Activated CD8-positive, alpha-beta memory T cell treated with anti-CD3 and anti-CD28 coated beads for 1 hour (primary cell): ENCODE measurements at places on chromosomes 1 and 21.

GRCh38 chr1:202005958-202006357 is 4.4 kb upstream of the ELF3 start:
- DNase-seq, result no peak

- DNase-seq, result no peak
Observed at GRCh38 chr1:150567341-150567716, 12.1 kb downstream of the MCL1 start.

- no peak for DNase-seq
Observed at GRCh38 chr1:247472035-247472434, 14.1 kb upstream of the OR2B11 start.

GRCh38 chr1:1245817-1246576 is 525 bp downstream of the C1QTNF12 start:
- no peak for DNase-seq

- DNase-seq, result no peak
Observed at GRCh38 chr1:53187401-53187800, 9.2 kb upstream of the CPT2 start.

- DNase-seq, result no peak
Observed at GRCh38 chr1:237580726-237581125, 310.0 kb downstream of the ZP4 start.

DNA sequence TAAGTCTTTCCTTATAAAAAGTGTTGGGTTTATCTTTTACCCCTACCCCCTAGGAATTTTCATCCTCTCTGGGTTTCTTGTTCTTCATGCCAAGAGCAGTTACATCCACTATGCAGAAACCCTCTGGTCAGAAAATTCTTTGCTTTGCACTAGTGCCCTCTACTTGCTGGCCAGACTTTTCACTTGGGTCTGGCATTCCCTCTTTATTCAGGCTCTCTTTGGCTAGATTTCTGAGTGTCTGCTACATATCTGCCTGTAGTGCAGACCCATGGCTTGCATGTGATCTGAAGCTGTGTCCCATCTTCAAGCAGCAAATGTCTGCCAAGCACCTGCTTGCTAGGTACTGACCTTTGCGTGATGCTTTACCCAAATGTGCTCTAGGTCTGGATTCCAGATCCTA is 237.0 kb downstream of the GPATCH2 start:
- no peak for DNase-seq

- DNase-seq, result no peak
Observed at GRCh38 chr1:234212764-234213657, 160.2 kb upstream of the COA6 start.

DNA sequence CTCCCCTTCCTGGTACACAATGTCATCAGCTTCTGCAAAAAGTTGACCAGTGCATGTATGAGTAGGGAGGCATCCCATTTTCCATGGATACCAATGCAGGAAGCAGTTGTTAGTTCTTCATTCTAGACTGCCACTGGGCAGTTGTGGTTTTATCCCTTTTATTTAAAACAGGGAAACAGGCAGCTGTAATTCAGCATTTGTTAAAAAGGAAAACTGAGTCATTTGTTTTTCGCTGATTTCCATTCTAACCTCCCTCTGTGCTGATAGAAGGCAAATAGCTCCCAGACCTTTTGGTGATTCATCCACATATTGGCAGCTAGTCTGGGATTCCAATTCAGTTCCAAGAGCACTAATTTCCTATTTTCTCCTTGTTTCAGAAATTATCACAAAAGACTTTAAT is 21.1 kb upstream of the ABCA4 start:
- no peak for DNase-seq
